ENCODE measurements at places on chromosomes 3 and 15. TPM values are rescaled to one million over a fixed set of nuclear protein-coding genes. Genes with fewer than 3 reads are reported as not detected.

GRCh38 chr3:181326637-181327223 is 337.2 kb upstream of the DNAJC19 start:
- no peak for DNase-seq
- no peak overlapping the region for H3K4me3 ChIP-seq
- H3K36me3 ChIP-seq, result no peaks in the 10 kb centered on the region
- no peak overlapping the region for H3K27ac ChIP-seq
- H3K27me3 ChIP-seq, result no peaks in the 10 kb centered on the region
- no peaks in the 10 kb centered on the region for H3K4me1 ChIP-seq

DNA sequence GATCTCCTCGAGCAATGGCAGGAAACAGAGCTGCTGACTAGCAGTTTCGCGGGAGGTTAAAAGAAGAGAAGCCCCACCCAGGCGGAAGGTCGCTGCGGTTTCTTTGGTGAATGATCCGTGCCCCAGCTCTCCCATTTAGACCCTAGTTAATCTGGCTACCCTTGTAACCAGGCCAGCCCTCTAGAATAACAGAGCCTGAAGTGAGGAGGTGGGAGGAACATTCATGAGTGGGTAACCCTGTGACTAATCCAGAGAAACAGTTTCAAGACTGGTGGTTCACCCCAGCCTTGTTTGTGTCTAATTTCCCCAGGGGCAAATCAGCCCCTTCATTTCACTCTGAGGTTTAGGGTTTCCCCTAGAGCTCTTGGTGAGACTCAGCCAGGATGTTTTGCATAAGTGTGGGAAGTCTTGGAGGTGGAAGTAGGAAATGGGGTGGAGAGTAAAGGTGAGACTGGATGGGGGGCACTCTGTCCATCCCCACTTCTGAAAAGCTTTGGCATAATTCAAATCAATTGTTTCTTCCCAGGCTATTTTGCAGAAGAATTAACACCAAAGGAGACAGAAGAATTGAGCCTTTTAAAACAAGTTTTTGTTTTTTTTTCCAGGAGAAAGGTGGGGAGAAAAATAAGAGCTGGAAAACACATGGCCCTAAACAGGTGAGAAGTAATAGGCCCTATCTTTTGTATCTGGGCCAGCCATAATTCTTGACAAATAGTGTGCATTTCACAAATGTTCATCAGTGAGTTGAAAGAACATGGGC is 303.1 kb downstream of the RPLP1 start:
- no peak overlapping the region for H3K27ac ChIP-seq
- no peak for DNase-seq
- H3K27me3 ChIP-seq, result no peaks in the 10 kb centered on the region
- no peaks in the 10 kb centered on the region for H3K4me1 ChIP-seq

- H3K27me3 ChIP-seq, result no peaks in the 10 kb centered on the region
- no peak overlapping the region for H3K27ac ChIP-seq
- H3K36me3 ChIP-seq, result no peaks in the 10 kb centered on the region
- no peak overlapping the region for H3K4me3 ChIP-seq
These were observed 37.4 kb upstream of the PRICKLE2 start for GRCh38 chr3:64262574-64263114.

ATP8B4 gene
- 7.9 TPM for total RNA-seq

GRCh38 chr3:31180274-31180673 is 285.8 kb upstream of the GADL1 start:
- H3K4me1 ChIP-seq, result no peaks in the 10 kb centered on the region
- no peak for DNase-seq
- no peaks in the 10 kb centered on the region for H3K36me3 ChIP-seq
- no peak overlapping the region for H3K4me3 ChIP-seq

GRCh38 chr15:80547264-80547663 is 143.1 kb downstream of the ARNT2 start:
- DNase-seq, result no peak
- H3K27me3 ChIP-seq, result no peaks in the 10 kb centered on the region
- H3K4me3 ChIP-seq, result no peak overlapping the region
- no peaks in the 10 kb centered on the region for H3K36me3 ChIP-seq
- H3K4me1 ChIP-seq, result no peaks in the 10 kb centered on the region

Measured in breast epithelium (tissue), 4 donors.